Stimulated activated CD8-positive, alpha-beta memory T cell treated with anti-CD3 and anti-CD28 coated beads, Interleukin-7, amount 100 ng/mL, for 1 hour (primary cell): ENCODE measurements at places on chromosomes 13 and 19.

DNA sequence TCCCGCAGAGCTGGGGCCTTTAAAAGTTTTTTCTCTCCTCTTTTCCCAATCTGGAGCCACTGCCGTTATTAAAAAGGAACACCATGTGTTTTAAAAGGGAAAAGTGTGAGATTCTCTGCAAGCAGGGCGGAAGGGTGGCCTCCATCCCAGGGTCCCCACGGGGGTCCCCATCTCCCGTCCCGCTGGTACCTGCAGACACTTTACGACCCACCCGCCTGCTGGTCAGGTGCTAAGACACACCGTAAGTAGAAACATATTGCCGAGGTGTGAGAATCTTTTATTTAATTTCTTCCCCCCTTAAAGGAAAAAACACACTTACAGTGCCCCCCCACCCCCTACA lies 1.8 kb downstream of the CRLF1 start:
- no peak for DNase-seq

GRCh38 chr13:97873398-97873797 lies 80.1 kb upstream of the IPO5 start:
- no peak for DNase-seq

GRCh38 chr13:30065181-30065580 lies 214.8 kb upstream of the UBL3 start:
- no peak for DNase-seq

- DNase-seq = no peak
These were observed 1.1 kb downstream of the ADAMTS10 start for GRCh38 chr19:8609279-8610040.

- DNase-seq = no peak
These were observed 50.8 kb downstream of the RFX2 start for GRCh38 chr19:6059396-6059947.

- DNase-seq = no peak
These were observed 574.4 kb upstream of the SLC10A2 start for GRCh38 chr13:103640606-103641005.

DNA sequence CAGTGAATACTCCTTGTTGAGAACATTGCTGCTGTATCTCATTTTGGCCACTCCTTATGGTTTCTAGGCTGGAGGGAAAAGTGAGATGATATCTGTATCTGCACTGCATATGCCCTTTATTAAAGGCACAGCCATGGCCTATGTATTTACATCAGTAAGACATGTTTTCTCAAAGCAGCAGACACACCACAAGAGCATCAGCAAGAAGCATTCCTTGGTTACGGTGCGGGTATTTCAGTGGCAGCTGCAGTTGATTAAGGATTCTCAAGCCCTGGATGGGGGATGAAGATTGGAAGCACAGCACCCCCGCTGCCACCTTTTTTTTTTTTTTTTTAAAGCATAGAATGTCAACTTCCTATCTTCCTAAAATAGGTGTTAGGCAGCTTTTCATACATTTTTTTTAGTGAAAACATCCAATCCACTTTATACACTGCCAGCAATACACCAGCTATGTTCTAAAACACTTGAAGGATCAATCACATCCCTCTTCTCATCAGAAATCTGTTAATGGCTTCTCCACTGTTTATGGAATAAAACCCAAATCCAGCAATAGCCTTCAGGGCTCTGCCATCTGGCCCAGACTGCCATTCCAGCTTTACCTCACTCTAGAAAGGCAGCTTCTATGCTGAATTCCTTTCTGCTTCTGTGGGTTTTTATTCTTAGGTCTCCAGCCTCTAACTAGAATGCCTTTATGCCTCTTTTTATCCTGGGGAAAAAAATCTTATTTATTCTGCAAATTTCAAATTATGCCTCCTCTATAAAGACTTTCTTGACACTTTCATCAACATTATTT lies 331.0 kb downstream of the DNAJC15 start:
- no peak for DNase-seq

GRCh38 chr13:74325106-74325505 lies 190.9 kb upstream of the KLF12 start:
- DNase-seq = no peak

- DNase-seq = no peak
These were observed 1661.8 kb upstream of the SPRY2 start for GRCh38 chr13:82002710-82003109.

DNA sequence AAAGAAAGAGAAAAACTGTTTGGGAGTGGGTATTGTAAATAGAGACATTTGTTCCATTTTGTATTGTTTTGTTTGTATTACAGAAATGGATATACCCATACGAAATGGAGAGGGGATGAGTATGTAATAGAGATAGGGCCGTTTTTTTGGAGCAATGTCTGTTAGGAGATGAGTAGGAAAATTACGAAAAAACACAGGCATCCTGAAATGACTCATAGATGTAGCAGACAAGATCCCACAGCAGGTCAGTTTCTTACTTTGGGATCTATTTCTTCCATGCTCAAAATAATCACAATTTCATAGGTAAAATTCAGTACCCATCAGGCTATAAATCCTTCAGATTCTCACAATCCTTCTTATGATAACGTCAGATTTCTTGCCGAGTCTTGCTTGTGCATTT lies 779.4 kb upstream of the SLITRK1 start:
- no peak for DNase-seq

DNA sequence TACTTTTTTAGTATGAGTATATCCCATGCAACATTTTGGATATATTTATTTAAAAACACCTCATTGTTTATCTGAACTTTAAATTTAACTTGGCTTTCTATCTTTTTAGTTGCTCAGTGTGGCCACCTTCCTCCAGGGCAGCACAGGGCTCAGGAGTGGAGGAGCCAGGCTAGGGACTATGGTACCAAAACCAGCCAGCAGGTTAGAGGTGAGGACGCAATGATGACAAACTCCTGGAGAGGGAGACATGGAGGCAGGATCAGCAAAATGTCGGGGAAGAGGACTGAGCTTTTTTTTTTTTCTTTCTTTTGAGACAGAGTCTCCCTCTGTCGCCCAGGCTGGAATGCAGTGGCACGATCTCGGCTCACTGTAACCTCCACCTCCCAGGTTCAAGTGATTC lies 29.6 kb upstream of the CALM3 start:
- DNase-seq = no peak

DNA sequence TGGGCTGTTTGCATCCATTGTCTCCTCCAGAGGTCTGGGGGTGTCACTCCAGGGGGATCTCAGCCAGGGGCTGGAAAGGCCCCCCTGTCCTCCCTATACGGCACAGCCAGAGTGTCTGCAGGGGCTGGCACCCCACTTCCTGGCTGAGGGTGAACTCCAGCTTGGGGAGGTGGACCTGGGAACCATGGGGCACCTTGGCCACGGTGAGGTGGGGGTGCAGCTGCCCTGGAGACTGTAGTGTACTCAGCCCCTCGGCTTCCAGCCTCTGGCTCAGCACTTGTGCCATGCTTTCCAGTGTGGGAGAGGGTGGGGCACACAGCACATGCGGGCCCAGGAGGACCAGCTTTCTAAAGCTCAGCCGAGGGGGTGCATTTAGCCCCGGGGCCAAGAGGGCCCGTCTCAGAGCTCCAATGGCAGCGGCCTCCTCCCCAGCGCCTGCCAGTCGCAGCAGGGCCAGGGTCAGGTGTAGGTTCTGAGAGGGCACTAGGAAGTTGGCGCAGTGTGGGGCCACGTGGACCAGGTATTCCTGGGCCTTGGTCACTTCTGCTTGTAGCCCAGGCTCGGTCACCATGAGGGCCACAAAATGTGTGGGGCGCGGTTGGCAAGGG lies 1.4 kb downstream of the LENG9 start:
- DNase-seq = no peak

DNA sequence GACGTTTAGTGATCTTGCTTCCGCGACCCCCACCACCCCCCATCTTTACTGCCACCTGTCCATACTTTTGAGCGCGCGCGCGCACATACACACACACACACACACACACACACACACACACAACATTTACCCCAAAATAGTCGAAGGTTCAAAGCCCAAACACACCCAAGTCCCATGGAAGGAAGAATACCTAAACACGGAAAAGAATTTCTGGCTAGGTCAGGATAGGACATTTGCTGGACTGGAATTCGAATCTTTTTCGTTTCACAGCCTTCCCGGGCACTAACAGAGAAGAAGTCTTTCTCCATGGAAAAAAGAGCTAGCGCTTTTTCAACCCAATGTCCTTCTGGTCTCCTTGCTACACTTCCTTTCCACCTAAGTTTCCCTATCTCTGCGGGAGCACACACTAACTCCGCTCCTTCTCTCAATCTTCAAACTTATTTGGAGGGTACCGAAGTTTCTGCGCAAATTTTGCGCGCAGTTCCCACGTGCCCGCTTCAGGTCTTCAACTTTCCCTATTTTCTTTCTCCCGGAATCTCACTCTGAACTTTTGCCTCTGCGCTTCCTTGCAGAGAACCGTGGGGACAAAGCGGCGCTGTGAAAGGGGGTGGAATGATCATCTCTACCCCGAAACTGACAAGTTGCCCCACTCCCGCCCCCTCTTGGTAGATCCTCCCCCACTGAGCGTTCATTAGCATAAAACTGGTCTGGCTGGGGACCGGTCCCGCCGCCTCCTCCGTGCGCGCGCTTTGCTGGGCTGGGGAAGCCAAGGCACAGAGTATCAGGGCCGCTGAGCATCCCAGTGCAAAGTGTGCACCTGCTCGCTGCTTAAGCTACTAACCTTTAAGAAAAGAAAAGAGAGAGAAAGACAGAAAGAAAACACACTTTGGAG lies 2.7 kb downstream of the DACH1 start:
- no peak for DNase-seq

- no peak for DNase-seq
These were observed 72.4 kb upstream of the NBEA start for GRCh38 chr13:34869696-34870095.

DNA sequence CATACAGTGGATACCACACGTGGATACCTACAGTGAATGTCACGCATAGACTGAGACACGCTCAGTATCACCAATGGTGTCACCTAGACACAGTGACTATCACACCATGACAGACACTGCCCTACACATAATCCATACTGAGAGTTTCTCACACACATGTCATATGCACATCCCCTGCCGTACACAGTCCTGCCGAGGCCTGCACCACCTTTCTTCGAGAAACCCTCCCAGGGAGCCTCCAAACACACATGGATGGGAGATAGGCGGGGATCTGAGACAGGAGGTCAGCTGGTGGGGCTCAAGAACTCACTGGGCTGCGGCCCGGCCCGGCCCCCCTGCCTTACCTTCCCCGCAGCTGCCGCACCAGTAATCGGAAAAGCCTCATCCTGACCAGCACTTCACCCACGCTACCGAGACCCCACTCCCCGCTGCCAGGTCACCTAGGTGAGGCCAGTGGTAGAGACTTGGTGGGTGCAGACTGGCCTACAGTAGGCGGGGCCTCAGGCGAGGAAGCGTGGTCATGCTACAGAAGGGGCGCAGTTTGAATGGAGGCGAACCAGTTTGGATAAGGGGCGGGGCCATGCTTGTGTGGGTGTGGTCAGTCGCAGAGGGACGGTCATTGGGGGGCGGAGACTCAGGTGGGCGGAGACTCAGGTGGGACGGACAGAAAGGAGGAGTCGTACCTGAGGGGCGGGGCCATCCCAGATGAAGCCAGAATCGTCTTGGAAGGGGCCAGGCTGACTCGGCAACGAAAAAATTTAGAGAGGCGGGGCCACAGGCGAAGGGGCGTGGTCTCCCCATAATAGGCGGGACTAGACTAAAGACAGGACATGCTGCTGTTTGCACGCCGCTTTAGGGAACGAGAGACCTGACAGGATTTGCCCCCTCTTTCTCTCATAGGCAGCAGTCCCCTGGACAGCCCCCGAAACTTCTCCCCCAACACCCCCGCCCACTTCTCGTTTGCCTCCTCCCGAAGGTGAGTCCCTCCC lies 2.1 kb downstream of the MAST1 start:
- no peak for DNase-seq

DNA sequence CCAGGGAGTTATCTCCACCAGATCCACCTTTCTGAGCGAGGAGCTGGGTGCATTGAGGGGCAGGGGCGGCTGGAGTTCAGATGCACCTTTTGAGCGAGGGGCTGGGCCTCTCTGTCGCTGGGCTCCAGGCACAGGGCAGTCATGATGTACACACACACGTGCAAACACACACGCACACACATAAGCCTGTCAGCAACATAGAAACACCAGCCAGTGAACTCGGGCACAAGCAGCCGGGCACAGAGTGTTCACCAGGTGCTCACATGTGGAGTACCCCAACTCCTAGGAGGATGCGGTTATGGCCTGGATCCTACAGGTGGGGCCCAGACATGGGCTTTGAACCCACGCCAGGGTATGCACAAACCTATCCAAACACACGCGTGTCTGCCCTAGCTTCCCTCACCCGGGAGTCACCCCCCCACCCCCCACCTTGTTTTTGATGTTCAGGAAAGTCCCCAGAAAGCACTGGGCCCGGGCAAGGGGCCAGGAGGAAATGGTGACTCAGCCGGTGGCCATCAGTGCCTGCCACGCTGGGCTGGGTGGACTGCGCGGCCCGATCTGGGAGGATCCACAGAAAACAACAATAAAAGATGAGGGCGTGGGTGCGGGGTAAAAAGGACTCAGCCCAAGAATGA lies 13.3 kb downstream of the ARRDC2 start:
- no peak for DNase-seq

DNA sequence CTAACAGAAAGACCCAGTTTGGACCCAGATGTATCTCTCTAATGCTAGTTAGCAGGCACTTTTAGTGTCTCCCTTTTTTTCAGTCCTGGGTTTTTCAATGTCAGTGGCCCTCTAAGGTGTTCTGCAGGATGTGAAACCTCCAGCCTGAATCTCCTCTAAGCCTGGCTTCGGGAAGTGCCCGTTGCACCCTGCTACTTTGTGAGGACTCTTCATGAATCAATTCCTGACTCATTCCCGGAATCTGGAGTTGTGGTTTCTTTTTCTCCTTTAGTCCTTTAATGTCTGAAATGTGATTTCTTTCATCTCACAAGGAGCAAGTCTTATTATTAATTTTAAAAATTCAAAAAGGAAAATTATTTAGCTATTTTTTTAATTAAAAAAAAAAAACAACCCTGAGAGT lies 116.0 kb downstream of the ZNF536 start:
- DNase-seq = no peak

DNA sequence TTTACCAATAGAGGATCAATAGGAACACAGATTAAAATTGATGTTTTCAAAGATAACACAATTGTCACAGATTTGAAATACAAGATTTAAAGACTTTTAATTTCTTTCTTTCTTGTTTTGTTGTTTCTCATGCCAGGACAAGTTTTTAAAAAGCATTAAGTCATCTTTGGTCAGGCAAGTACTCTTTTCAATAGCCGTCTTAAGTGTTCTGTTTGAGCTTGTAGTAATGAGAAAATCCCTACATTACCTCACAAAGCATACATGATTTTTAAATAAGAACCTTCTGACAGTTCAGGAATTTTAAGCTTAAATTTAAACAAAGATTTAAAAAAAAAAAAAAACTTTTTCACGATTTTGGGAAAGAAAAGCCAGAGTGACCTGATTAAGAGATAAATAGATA lies 216.3 kb upstream of the PRR20A start:
- no peak for DNase-seq

DNA sequence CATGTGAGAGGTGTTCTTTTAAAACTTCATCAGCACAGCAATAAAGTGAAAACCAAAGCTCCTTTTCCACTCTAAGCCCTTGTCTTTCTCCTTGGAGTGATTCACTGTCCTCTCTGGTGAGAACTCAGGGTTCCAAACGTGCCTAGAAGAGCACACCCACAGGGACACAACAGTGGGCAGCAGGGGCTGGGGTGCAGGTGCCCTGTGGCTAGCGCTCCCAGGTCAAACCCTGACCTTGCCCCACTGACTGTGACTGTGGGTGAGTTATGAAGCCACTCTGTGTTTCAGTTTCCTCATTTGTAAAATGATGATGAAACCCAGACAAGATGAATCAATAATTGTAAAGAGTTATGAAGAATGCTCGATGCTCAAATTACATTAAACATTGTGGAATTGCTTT lies 37.6 kb upstream of the IGFL1 start:
- DNase-seq = no peak
